SK-N-SH (cell line): ENCODE measurements at places on chromosomes 5 and 9.
A peak's percentile ranks its signal among the peaks of the same experiment; 100 is the strongest.

- no peak for DNase-seq
Measured at GRCh38 chr5:116469631-116470030, 105.0 kb downstream of the SEMA6A start.

- no peak for DNase-seq
Measured at GRCh38 chr9:135002336-135002735, 84.6 kb upstream of the FCN1 start.

DNA sequence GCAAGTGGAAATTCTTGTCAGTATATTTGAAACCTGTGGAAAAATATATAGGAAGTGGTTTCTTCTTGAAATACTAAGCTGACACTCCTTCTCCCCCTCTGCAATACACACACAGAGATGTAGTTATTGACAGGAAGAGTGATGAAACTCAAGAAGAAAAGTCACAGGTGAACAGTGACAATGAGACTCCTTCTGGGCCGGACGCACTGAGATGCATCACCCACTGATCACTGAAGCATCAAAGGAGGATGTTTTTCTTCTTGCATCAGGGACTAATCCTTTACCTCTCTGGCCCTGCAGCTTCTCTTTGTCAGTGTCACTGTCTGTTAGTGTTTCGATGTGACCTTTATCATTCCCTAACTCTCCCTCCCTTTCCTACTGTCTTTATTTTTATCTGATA, 1864.2 kb upstream of the C9orf72 start:
- no peak for DNase-seq

- DNase-seq = no peak
Measured at GRCh38 chr9:123637606-123637944, 281.6 kb downstream of the CRB2 start.

DNA sequence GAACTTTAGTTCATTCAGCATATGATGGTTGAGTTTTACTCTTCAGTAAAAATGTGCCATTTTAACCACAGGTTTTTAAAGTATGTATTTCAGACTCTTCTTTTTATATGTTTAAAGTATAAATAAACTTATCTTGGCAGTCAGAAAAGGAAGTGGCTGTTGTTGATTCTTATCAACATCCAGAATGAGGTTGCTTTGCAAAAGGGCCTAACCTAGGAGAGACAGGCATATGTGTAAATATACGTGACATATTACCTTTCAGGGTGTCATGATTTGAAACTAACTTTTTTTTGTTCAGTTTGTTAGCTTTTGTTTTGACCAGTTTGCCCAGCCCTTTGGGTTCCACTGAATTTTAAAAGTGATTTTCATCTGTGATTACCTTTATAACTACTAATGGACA, 7.4 kb downstream of the SMARCA2 start:
- no peak for DNase-seq

GRCh38 chr9:134061688-134062371, 6.0 kb downstream of the BRD3 start:
- peak; percentile 31 for DNase-seq

DNA sequence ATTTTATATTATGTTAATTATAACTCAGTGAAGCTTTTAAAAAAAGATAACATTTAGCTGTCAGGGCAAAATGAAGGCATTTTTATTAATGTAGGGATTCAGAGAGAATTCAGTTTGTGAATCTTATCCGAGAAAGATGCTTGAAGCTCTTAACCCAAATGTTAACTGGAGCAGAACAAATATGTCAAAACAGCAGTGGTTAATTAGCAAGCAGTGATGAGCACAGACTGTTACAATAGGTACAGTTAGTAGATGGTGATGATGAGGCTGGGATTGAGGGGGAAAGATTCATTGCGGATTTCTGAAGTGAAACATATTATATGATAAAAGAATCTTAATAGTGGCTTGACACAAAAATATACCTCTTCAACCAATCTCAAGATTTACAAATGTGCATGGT, 356.7 kb downstream of the DIRAS2 start:
- DNase-seq = no peak

- no peak for DNase-seq
Measured at GRCh38 chr5:38240212-38240611, 18.1 kb upstream of the EGFLAM start.

DNA sequence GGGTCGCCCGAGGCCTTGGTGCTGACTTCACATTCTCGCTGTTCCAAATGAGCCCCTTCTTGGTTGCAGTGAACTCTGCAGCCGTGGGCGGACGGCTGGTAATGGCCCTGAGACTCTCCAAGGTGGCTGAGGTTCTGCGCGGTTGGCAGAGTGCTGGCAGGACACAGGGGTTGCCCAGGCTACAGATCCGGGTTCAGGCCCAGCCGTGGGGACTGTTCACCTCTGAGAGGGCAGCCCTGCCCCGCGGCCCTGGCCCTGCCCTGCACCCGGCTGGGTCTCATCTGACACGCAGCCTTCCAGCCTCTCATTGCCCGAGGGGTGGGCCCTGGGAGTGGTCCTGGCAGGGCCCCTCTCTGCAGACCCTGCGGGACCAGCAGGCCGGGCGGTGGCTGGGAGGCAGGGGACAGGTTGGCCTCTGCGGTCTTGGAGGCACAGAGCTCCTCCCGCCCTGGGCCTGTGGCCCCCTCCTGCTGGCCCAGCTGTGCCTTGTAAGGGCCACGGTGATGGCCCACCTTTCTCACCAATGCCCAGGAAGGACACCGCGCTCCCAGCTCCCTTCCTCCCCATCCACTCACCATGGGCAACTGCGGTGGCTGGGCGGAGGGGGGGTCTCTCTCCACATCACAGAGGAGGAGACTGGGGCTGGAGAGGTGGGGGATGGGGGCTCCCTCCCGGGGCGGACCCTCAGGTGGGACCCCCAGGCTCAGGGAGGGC, 51.6 kb downstream of the AHRR start:
- no peak for DNase-seq

- no peak for DNase-seq
Measured at GRCh38 chr9:3751125-3751758, 225.4 kb upstream of the RFX3 start.

DNA sequence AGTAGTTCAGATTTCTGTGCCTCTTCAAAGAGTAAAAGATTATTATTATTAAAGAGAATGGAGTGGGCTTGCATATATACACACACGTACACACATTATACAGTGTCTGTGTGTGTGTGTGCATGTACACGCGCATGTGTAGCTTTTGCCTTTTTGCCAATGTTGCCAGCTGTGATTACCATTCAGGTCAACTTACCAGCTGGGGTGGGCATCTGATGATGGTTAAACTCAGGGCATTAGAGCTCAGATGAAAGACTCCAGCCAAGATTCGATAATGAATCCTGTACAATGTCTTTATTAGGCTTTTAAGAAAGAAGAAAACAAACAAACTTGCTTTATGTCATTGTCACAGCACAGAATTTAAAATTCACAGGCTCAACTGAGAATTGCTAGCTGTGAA, 296.5 kb upstream of the DMAC1 start:
- DNase-seq = no peak

GRCh38 chr5:82673057-82673809, 395.1 kb upstream of the RPS23 start:
- no peak for DNase-seq

- no peak for DNase-seq
Measured at GRCh38 chr5:143659599-143660238, 152.2 kb upstream of the HMHB1 start.
